Endodermal cell (in vitro differentiated cells): ENCODE measurements at places on chromosomes 2 and 18.
A peak's percentile ranks its signal among the peaks of the same experiment; 100 is the strongest.

DNA sequence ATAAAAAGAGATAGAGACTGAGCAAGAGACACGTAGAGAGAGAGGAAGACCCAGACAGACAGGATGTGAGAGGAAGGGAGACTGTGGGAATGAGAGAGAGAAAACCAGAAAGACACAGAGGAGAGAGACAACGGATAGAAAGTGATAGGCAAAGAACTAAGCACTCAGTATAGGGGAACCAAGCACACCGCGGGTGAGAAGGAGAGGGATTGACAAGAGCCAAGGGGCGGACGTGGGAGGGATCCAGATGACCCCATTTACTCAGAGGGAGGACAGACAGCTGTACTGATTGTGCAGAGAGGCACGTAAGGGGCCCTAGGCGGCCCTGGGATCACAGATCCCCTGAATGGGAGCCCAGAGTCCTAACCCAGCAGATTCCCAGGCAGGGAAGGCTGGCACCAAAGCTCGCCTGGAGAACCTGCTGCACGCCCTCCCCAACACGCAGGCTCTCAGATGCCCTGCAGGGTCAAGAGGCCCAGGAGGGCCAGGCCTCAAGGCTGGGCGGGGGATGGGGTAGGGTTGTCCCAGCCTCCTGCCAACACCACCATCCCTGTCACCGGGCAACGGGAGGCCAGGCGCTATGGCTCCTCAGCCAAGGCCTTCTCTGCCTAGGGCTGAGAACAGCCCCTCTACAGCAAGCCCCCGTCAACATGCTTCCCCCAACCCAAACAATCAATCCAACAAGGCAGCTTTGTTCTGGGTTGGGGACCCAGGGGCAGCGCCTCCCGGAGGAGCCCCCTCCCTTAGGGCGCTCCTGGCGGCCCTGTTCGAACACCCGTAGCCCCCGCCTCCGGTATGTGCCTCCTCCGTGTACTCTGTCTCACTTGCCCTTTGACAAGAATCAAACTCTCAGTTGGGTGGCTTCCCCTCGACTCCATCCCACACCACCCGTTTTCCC lies 579 bp downstream of the LOXL3 start:
- peak; percentile 82 for DNase-seq
- peak overlapping the region; percentile 96 for H3K4me3 ChIP-seq
- H3K36me3 ChIP-seq: no peaks in the 10 kb centered on the region
- peaks cover 84% of the 10 kb centered on the region for H3K27me3 ChIP-seq
- no peaks in the 10 kb centered on the region for H3K4me1 ChIP-seq

DNA sequence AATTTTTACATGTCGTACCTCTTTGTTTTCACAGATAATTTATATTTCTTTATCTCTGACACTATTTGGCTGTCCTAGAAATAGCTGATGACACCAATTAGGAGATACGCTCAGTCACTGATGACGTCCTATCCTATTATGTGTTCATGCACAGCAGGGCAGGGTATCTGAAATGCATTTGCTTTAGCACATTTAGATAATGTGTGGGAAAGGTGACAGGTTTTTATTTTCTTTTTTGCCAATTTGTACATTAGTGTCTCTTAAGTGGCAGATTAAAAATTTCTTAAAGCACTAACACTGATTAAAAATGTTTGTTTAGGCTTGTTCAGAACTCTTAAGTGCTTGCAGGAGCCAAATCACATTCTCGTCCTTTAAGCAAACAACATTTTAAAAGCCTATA lies 39.7 kb downstream of the CDC42EP3 start:
- H3K4me3 ChIP-seq: no peak overlapping the region
- no peak for DNase-seq
- no peak overlapping the region for H3K27ac ChIP-seq

GRCh38 chr2:148603562-148603920 lies 41.0 kb upstream of the EPC2 start:
- H3K27me3 ChIP-seq: no peaks in the 10 kb centered on the region
- DNase-seq: no peak
- H3K4me3 ChIP-seq: no peak overlapping the region
- H3K4me1 ChIP-seq: no peaks in the 10 kb centered on the region

GRCh38 chr2:114354199-114354598 lies 88.2 kb upstream of the DPP10 start:
- H3K27me3 ChIP-seq: no peaks in the 10 kb centered on the region
- DNase-seq: no peak
- H3K4me3 ChIP-seq: no peak overlapping the region
- H3K4me1 ChIP-seq: no peaks in the 10 kb centered on the region
- no peaks in the 10 kb centered on the region for H3K36me3 ChIP-seq

- no peak overlapping the region for H3K27ac ChIP-seq
- no peaks in the 10 kb centered on the region for H3K4me1 ChIP-seq
- H3K4me3 ChIP-seq: no peak overlapping the region
- H3K36me3 ChIP-seq: no peaks in the 10 kb centered on the region
- DNase-seq: no peak
- H3K27me3 ChIP-seq: no peaks in the 10 kb centered on the region
Observed at GRCh38 chr2:1808981-1809422, 64.7 kb upstream of the PXDN start.

DNA sequence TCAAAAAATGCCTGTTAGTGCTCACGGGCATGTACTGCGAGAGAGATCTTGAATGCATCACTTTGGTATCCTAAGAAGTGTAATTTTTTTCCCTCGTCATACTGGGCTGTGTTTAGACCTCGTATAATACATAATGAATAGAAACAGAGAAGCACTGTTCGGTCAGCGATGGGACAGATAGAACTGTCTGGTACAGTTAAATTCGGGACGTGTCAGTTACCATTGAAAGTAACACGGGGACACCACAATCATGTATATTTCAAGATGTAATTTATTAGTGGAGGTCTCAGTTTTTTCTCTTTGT lies 1.8 kb downstream of the PKP4 start:
- H3K27me3 ChIP-seq: no peaks in the 10 kb centered on the region
- DNase-seq: no peak

DNA sequence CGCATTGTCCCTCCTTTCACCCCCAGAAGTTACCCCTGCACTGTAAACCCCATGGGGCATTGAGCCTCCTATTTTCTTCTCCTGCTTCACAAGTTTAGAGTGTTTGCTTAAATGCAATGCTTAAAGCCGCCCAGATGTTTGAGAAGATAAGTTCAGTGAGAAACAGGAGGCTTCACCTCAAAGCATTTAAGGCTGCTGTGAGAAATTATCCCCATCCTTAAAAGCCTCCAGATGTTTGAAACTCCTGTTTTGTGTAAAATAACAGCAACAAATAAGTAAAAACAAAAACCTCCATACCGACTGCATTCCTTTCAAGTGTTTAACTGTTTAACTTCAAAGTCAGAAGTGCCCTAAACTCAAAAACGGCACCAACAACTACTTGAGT lies 81.8 kb downstream of the RTP5 start:
- no peaks in the 10 kb centered on the region for H3K27me3 ChIP-seq
- H3K27ac ChIP-seq: no peak overlapping the region
- no peak for DNase-seq
- no peaks in the 10 kb centered on the region for H3K4me1 ChIP-seq
- no peaks in the 10 kb centered on the region for H3K36me3 ChIP-seq
- no peak overlapping the region for H3K4me3 ChIP-seq

DNA sequence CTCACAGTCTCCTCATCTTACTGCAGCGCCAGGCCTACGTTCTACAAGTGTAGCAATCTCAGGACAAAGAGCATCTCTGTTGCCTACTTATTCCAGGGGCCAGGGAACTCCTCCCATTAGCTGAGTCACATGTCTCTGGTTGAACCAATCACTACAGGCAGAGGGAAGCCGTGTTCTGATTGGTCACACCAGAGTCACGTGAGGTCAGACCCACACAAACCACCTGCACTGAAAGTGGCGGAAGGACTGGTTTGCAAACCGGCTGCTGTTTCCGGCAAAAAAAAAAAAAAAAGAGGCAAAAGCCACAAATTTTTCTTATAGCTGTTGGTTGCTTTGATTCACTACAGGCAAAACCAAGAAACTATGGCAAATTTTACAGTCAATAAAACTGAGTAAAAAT lies 21.9 kb upstream of the USP14 start:
- no peak overlapping the region for H3K4me3 ChIP-seq
- DNase-seq: peak; percentile 53
- H3K27ac ChIP-seq: no peak overlapping the region
- H3K36me3 ChIP-seq: no peaks in the 10 kb centered on the region
- no peaks in the 10 kb centered on the region for H3K27me3 ChIP-seq

GRCh38 chr2:1561811-1562421 lies 148.7 kb downstream of the TPO start:
- no peak overlapping the region for H3K4me3 ChIP-seq
- no peaks in the 10 kb centered on the region for H3K27me3 ChIP-seq
- DNase-seq: peak; percentile 44

DNA sequence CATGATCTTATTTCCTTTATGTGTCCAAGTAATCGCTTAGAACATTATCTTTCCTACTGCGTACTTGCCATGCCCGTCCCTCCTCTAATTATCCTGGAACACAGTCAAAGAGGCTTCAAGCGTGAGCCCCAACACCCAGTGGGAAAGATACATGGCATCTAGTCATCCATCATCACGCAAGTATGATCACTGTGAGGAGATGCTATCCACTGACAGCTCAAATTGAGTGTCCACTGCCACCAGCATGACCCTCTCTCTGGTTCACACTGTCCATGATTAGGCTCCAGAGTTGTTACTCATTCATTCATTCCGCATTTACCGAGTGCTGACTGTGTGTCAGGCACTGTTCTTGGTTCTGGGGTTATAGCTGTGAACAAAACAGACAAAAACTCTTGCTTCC lies 124.6 kb downstream of the COPS8 start:
- DNase-seq: no peak
- no peak overlapping the region for H3K4me3 ChIP-seq
- H3K27ac ChIP-seq: no peak overlapping the region
- no peaks in the 10 kb centered on the region for H3K4me1 ChIP-seq

- no peaks in the 10 kb centered on the region for H3K36me3 ChIP-seq
- H3K4me3 ChIP-seq: no peak overlapping the region
- no peak overlapping the region for H3K27ac ChIP-seq
- H3K4me1 ChIP-seq: no peaks in the 10 kb centered on the region
Observed at GRCh38 chr2:195985741-195986140, 82.9 kb downstream of the DNAH7 start.

DNA sequence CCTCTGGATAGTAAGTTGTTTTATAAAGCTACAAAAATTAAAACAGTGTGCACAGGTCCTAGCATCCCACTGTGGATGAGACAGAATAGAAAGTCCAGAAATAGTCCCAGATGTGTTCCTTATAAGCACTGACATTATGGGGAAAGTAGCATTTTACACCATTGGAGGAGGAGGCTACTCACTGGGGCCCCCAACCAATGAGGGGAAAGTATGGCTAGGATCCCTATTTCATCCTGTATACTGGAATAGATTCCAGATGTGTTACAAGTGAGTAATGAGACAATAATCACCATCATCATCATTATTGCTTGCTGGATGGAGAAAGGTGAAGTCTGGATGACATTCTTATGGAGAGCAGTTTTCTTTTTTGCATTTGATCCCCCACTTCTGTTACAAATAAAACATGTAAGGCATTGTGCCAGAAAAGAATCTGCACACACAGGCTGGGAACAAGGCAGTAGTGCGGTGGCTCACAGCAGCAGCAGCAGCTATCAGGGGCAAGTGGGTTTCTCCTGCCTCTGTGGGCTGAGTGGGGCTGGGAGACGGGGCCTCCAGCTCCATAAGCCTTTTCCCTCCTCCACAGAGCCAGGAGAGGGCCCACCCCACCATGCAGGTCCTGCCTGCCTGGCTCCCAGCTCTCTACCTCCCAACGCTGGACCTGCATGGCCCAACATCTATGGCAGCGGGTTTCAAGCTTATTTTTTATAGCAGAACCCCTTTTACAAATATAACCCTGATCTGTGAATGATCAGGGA lies 5.0 kb downstream of the ARID5A start:
- H3K4me3 ChIP-seq: no peak overlapping the region
- no peaks in the 10 kb centered on the region for H3K36me3 ChIP-seq
- DNase-seq: peak; percentile 38
- peaks cover 23% of the 10 kb centered on the region for H3K27me3 ChIP-seq
- H3K27ac ChIP-seq: no peak overlapping the region

GRCh38 chr2:70775141-70775540 lies 7.1 kb upstream of the ADD2 start:
- H3K27me3 ChIP-seq: peaks cover 14% of the 10 kb centered on the region
- no peaks in the 10 kb centered on the region for H3K36me3 ChIP-seq
- H3K4me3 ChIP-seq: no peak overlapping the region
- no peak for DNase-seq
- H3K4me1 ChIP-seq: no peaks in the 10 kb centered on the region
- no peak overlapping the region for H3K27ac ChIP-seq

GRCh38 chr2:10497797-10498251 lies 49.7 kb upstream of the ODC1 start:
- no peak overlapping the region for H3K4me3 ChIP-seq
- H3K27me3 ChIP-seq: no peaks in the 10 kb centered on the region
- no peak for DNase-seq
- no peaks in the 10 kb centered on the region for H3K4me1 ChIP-seq
- no peaks in the 10 kb centered on the region for H3K36me3 ChIP-seq

- DNase-seq: no peak
- H3K27me3 ChIP-seq: no peaks in the 10 kb centered on the region
- H3K4me3 ChIP-seq: no peak overlapping the region
- no peaks in the 10 kb centered on the region for H3K4me1 ChIP-seq
- no peaks in the 10 kb centered on the region for H3K36me3 ChIP-seq
Observed at GRCh38 chr2:151991010-151991409, 107.8 kb downstream of the CACNB4 start.

- peaks cover 7% of the 10 kb centered on the region for H3K4me1 ChIP-seq
- no peak overlapping the region for H3K27ac ChIP-seq
- no peak overlapping the region for H3K4me3 ChIP-seq
- H3K27me3 ChIP-seq: peaks cover 6% of the 10 kb centered on the region
Observed at GRCh38 chr2:239831001-239831731, 194.0 kb downstream of the NDUFA10 start.

DNA sequence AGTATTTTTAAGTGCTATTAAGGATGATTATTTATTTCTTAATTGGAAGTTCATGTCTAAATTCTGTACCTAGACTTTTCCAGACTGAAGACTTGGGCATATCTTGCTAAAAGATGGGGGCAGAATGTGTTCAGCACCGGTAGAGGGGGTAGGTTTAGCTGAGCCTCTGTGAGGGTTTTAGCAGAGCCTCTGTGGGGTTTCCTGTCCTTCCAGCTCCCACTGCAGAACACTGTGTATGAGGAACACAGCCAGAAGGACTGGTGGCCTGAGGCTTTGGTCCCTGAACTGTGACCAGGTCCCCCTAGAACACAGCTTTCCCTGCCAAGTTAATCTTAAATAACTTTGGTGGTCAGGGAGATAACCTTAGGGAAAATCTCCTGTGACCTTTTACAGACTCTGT lies 123.4 kb upstream of the EPC2 start:
- H3K27ac ChIP-seq: no peak overlapping the region
- H3K4me1 ChIP-seq: no peaks in the 10 kb centered on the region
- H3K4me3 ChIP-seq: no peak overlapping the region
- no peaks in the 10 kb centered on the region for H3K36me3 ChIP-seq
- no peak for DNase-seq

DNA sequence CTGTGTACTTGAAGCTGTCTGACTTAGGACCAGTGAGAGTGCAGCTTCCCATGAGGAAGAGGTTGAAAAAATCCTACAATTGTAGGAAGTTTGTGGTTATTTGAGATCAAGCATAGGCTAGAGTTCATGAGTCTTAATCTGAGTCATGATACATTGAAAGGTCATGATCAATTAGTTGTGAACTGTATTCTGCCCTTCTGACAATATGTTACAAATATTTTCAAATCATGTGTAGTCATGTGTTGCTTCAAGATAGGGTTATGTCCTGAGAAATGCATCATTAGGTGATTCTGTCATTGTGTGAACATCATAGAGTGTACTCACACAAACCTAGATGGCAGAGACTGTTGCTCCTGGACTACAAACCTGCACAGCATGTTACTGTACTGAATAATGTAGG lies 68.4 kb upstream of the MFF start:
- no peak overlapping the region for H3K27ac ChIP-seq
- no peak overlapping the region for H3K4me3 ChIP-seq
- H3K27me3 ChIP-seq: no peaks in the 10 kb centered on the region
- DNase-seq: no peak
- no peaks in the 10 kb centered on the region for H3K4me1 ChIP-seq
